ENCODE measurements at places on chromosomes 6 and 20.
A peak's percentile ranks its signal among the peaks of the same experiment; 100 is the strongest.

GRCh38 chr6:142914937-142915697, 29.9 kb downstream of the HIVEP2 start:
- DNase-seq = no peak

- DNase-seq = peak; percentile 90
These were observed 11.3 kb downstream of the STMN3 start for GRCh38 chr20:63641792-63642523.

GRCh38 chr6:128209771-128210170, 308.9 kb upstream of the THEMIS start:
- no peak for DNase-seq

DNA sequence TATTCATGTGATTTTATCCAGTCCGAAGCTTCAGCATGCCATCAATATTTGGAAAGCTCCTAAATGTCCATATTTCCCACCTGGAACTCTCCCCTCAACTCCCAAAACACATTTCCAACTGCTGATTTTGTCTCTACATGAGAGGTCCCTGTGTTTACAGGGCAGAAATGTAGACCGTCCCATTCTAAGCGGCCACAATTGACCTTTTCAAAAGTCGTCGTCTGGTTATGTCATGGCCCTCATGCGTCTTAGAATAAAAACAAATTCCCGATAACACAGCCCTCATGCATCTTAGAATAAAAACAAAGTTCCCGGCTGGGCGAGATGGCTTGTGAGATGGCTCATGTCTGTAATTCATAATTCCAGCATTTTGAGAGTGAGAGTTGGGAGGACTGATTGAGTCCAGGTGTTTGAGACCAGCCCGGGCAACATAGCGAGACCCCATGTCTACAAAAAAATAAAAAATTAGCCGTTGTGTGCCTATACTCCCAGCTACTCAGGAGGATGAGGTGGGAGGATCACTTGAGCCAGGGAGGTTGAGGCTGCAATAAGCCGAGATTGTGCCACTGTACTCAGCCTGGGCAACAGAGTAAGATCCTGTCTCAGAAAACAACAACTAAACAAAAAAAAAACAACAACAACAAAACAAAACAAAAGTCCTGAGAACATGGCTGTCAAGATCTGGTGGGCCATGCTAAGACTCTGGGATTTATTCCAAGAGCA, 6.4 kb upstream of the ZNF217 start:
- DNase-seq = no peak

DNA sequence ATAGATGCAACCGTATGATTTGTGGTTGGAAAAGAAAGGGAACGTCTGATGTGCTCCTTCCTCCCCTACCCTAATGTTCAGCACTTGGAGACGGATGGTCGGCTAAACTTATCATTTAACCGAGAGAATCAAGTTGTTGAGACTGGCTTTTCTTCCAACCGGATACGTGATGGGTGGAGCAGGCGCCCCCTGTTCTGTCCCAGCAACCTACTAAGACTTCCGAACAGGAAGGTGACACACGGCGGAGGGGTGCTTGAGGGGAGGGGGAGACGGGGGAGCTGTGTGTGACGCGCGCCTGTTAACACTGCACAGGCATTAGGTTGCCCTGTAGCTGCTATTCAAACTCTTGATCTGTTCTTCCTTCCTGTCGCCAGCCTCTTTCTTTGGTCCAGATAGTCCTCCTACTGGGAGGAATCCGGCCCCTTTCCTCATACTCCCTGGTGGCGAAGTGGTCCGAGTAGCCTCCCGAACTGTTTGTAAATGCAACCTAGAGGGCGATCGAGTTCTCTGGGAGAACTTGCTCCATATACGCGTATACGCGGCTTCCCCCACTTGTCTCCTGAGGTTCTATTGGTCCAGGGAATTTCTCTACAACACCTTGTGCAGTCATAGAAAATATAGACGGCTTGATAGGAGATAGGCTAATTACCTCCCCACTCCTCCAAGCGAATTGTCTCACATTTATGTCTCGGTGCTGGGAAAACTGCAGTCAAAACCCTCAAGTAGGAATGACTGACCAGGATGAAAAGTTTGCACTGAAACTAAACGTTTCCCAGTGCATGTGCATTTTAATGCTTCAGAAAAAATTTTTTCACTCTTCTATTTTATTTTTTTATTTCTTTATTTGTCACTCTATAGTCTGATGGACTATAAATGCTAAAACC, 126.0 kb upstream of the SLC2A12 start:
- DNase-seq = peak; percentile 55

- no peak for DNase-seq
These were observed 47.9 kb downstream of the CD2AP start for GRCh38 chr6:47525330-47526057.

All from activated CD8-positive, alpha-beta memory T cell treated with anti-CD3 and anti-CD28 coated beads for 48 hours (primary cell).